ENCODE measurements at places on chromosomes 12 and 14.

DNA sequence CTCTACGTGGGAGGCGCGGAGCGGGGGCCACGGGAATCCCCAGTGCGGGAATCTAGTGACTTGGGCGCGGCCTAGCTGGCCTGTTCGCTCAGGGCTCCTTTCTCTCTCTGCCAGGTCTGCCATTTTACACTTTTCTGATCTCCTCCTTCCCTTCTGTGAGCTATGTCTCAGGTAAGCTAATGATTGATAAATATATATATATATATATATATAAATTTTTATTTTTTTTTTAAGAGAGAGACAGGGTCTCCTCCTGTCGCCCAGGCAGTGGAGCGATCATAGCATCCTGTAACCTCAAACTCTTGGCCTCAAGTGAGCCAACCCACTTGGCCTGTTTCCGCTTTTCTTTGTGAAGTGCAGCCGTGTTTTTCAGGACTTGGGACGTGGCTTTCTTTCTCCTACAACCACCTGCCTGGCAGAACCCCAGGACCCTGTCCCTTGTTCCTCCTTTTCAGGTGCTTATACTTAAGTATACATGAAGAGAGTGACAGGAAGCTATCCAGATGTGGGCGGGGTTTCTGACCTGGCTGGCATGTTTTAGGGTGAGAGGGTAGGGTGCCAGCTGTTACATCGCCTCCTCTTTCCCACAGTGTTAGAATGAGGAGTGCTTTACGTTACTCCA is 547 bp downstream of the ZNF140 start:
- no peak for DNase-seq

DNA sequence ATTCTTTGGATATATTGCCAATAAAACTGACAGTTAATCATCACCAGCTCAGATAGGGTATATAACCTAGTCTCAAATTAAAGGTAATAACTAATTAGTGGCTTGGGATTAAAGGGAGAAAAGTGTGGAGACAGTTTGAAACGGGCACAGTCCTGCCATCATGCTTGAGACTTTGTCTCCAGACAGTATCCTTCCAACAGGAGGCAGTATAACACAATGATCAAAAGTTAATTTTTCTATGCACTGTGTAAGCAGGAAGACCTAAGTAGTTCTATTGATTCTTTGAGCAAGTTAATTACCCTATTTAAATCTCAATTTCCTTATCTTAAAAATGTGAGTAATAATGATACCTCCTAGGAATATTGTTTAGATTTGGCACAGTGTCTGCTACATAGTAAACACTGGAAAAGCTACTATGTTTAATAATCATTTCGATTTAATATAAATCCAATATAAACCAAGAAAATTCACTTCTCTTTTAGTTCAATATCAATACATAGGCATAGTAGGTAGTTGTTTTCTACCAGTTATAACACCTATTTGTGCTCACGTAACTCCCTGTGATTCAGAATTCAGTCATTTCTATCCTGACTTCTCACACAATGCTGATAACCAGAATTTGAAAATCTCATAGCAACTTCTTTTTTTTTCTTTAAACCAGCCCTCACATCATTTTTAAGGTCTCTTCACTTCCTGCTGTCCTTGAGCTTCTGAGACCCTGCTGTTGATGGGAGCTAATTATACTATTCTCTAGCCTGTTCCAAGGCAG is 53.7 kb downstream of the GALNT4 start:
- DNase-seq: no peak

DNA sequence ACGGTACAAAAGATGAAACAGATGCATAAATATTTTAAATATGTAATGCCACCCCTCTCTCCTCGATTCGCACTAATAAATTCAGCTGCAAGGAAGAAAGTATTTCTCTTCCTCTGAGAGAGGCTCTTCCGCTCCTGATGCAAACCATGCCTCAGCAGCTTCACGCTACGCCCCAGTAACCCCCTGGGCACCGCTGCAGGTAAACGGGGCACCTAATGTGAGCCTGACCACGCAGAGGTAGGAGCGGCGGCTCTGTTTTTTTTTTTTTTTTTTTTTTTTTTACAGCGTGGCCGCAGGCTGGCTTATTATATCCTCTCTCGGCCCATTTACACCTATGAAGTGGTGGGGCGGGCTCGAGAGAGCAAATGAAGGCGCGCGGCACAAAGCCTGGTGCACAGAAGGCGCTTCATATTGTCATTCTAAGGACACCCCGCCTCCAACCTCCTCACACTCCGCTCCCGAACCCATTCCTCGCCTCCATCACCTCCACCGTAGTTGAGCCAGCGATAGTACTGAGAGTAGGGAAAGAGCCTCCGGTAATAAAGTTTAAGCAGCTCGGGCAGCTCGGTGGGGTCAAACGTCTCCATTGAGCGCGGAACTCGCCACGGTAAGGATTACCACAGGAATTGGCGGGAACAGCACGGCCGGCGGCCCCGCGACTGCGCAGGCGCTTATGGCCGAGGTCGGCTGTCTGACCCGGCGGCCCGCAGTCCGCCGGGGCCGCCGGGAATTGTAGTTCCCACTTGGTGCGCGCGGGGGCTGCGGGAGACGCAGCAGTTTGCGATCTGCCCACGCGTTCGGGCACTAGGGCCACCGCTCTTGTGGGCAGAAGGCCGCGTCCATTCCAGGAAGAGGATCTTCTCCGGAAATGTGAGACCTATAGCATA is at the start of gene PRIM1:
Gene PRIM1, minus strand, starts transcription at position 612 of the 887 bp plus-strand sequence. Its CDS starts 25 bp downstream, at position 587.
- DNase-seq: peak; percentile 65

- DNase-seq: no peak
Observed at GRCh38 chr12:67326637-67327036, 57.5 kb downstream of the CAND1 start.

- DNase-seq: no peak
Observed at GRCh38 chr12:111074965-111075364, 154.6 kb upstream of the MYL2 start.

GRCh38 chr14:64728106-64728505 is 23.9 kb downstream of the PLEKHG3 start:
- DNase-seq: no peak

GRCh38 chr12:116324654-116325335 is 47.3 kb upstream of the MED13L start:
- DNase-seq: no peak

- DNase-seq: no peak
Observed at GRCh38 chr12:64609536-64610078, 688 bp upstream of the RASSF3 start.

DNA sequence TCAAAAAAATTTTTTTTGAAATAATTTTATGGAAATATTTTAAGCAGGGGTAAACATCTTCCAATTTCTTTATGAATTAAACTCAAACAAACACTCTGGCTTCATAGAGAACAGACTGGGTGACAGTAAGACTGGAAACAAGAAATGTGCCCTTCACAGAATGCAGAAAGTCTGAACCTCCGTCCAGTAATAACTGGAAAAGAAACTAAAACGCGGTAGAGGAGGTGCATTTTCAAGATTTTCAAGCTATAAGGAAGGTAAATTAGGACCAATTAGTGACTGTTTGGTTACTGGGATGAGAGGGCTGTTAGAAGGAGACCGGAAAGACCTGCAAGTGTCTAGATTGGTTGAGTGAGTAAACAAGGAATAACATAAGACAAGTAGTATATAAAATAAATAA is 245.7 kb downstream of the CEP128 start:
- DNase-seq: no peak

GRCh38 chr12:51890511-51891171 is 2.7 kb downstream of the ANKRD33 start:
- no peak for DNase-seq

DNA sequence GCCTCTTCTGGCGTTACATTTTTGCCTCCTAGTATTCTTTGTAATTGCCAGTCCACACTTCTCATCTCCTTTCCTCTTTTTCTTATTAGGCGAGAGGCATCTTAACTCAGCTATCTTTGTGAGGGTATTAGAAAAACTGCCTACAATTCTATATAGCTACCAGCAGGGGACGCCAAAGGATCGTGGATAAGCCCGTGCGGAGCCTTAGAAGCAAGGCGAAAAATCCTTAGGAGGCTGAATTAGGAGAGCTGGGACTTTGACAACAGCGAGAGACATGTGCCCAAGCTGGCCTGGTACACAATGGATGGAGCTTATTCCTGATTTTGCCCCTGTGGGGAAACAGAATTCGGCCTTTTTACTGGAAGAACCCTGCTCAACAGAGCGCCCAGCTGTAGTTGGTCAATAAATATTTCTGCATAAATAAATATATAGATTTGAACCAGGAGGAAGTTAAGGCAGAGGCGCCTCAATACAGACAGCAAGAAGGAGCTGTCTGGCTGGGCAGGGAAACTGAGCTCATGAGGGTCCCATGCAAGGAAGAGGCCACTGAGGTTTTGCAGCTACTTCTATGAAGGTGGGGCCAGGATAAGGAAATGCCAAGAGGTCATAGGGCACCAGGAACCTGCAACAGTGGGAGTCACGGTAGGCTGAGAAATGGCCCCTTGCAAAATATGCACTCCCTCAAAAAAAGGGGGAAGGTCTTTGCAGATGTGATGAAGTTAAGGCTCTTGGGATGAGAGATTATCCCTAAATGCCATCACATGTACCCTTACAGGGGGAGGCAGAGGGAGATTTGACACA is 14.6 kb upstream of the RBM19 start:
- no peak for DNase-seq

GRCh38 chr14:62776300-62776699 is 269.0 kb downstream of the KCNH5 start:
- DNase-seq: no peak

DNA sequence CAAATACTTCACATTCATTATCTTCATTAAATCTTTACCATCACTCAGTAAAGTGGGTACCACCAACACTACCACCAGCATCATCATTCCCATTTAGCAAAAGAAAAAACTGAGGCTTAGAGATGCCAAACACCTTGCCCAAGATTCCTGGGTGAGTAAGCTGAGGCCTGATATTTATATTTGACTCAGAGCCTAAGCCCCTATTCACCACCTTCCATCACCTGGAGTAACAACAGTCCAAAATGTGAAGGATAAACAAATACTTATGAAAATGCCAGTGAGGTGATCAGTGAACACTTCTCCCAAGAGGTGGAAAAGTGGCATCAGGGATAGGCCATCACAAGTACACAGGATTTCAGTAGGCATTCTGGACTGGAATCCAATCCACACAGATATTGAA is 3.7 kb downstream of the SLC38A1 start:
- no peak for DNase-seq

GRCh38 chr14:104200106-104200505 is 61.7 kb downstream of the KIF26A start:
- DNase-seq: no peak

DNA sequence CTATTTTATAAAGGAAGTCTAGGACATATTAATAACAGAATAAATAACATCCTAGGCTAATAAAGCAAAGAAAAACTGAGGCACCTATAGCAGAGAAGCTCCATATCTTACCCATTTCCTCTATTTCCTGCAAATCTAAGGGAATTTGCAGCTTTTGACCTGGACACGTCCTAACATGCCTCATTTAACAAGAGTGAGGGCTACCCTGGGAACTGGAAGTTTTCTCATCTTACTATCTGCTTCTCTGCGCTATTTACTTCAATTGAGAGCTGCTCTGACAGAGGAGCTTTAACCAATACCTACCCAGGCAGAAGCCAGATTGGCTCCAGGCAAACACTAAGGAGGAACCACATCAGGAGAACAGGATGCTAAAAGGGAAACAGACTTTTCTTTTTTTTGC is 5.7 kb downstream of the YBX3 start:
- no peak for DNase-seq

DNA sequence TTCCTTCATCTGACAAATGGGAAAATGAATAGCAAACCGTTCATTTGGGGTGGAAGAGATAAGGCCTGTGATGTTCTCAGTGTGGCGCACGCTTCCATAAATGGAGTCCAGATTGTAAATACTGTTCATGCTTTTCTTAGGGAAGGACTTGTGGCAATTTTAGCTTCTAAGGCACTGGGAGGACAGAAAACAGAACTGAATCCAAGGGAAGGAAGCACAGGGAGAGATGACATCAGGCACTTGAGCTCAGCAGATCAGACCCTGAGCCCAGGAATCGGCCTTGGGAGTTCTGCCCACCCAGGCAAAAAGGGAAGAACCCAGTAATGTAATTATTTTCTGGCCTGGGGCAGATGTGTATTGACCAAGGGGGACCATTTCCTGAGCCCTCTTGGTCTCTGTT is 7.2 kb upstream of the SH2B3 start:
- DNase-seq: no peak

Data from stimulated activated CD8-positive, alpha-beta memory T cell treated with anti-CD3 and anti-CD28 coated beads, Interleukin-15, amount 100 ng/mL, for 4 hours (primary cell).